ENCODE measurements at places on chromosomes 11 and 22.
A peak's percentile ranks its signal among the peaks of the same experiment; 100 is the strongest.

DNA sequence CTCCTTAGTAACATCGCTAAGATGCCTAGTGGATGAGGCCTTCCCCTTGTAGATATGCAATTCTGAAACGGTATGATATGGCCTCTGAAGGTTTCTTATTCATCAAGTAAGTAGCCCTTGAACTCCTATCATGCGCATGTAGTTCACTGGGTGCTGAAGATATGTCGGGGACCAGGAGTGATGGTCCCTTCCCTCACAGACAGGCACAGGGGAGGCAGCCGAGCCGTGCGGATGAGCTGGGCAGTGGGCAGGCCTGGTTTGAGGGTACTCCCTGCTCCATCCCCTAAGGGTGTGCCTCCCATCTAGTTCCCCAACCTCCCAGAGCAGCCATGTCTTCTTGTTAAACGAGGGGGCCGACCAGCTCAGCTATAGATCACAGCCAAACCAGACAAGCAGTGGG, 40.1 kb downstream of the TP53I11 start:
- DNase-seq: peak; percentile 25

DNA sequence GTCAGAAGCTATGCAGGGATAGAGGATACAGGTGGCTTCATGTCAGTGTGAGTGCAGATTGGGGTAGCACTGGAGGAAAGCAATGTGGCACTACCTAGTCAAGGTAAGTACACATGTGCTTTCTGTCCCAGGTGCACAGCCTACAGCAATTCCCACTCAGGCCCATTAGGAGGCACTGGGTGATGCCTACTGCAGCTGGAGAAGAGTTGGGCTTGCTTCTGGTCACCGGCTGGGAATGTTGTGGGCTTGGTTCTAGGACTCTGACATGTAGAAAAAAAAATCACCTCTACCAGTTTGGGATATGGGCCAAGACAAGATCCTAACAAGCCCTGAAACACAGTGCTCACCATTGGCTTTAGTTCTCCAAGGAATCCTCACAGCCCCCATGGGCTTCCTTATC, 69.7 kb downstream of the TENM4 start:
- DNase-seq: no peak

- DNase-seq: no peak
These were observed 59.3 kb downstream of the GGTLC2 start for GRCh38 chr22:22703715-22704114.

DNA sequence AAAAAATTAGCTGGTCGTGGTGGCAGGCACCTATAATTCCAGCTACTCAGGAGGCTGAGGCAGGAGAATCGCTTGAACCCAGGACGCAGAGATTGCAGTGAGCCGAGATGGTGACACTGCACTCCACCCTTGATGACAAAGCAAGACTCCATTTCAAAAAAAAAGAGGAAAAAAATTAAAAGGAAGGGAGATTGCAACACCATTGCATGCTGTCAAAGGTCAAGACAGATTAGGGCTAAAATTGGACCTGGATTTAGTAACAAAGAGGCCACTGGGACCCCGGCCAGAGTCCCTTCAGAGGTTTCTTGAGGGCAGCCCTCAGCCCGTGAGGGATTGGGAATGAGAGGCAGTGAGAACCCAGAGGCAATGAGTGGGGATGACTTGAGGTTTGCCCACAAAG, 8.2 kb upstream of the MAFF start:
- DNase-seq: peak; percentile 46

Data from hematopoietic multipotent progenitor cell treated with erythropoietin and hydrocortisone succinate and interleukin-3 and kit ligand, for 17 days (in vitro differentiated cells).